GM23338 (cell line): ENCODE measurements at places on chromosomes 1 and 21.

- H3K27me3 ChIP-seq: no peaks in the 10 kb centered on the region
- no peaks in the 10 kb centered on the region for H3K36me3 ChIP-seq
- no peak overlapping the region for H3K27ac ChIP-seq
- no peak for DNase-seq
- H3K4me1 ChIP-seq: peaks cover 17% of the 10 kb centered on the region
Observed at GRCh38 chr1:22635436-22635835, 992 bp upstream of the C1QA start.

DNA sequence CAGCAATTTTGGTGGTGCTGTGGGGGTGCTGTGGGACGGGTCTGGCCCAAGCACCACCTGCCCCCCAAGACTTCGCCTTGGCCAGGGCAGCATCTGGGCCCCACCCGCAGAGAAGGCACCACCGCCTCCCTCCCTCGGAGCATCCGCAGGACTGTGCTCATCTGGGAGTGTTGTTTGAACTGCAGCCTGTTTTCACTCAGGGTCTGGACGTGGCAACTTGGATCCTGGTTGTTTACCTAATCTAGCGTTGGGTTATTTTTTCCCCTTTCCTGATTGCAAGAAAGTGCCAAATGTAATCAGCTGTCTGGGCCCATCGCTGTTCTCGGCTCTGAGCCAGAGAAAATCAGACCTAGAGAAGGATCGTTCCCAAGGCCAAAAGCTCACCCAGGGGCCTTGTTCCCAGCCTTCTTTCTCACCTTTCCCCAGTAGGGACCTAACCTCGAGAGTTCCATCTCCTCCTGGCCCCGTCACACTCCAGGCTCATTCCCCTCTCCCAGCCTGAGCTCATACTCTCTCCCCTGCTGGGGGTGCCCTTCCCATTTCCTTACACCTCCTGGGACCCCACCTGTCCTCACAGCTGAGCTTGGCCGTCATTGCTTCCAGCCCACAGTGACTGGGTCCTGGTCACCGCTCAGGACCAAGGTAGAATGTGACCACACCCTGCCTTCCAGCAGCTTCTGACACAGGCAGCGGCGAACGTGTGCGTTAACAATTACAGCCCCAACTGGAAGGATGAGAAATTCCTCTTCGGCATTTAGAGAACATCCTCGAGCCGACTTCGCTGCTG is 72.0 kb upstream of the FAM20B start:
- H3K4me3 ChIP-seq: no peak overlapping the region
- H3K27me3 ChIP-seq: no peaks in the 10 kb centered on the region
- no peaks in the 10 kb centered on the region for H3K4me1 ChIP-seq
- no peak for DNase-seq

DNA sequence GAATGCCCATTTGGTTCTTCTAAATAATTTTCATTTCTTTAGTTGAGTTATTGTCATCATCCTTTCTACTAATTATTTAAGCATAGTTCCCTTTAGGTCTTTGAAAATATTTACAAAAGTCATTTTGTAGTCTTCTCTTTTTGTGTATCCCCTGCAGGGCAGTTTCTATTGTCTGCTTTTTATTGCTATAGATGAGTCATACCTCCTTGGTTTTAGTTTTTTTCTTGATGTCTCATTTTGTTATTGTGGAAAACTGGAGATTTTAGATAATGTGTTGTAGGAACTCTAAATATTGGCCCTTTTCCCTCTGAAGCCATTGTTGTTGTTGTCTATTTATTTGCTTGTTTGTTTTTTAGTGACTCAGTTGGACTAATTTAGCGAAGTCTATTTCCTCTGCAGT is 387.9 kb downstream of the NUF2 start:
- H3K4me3 ChIP-seq: no peak overlapping the region
- no peaks in the 10 kb centered on the region for H3K36me3 ChIP-seq
- no peak overlapping the region for H3K27ac ChIP-seq
- no peaks in the 10 kb centered on the region for H3K27me3 ChIP-seq
- no peak for DNase-seq

DNA sequence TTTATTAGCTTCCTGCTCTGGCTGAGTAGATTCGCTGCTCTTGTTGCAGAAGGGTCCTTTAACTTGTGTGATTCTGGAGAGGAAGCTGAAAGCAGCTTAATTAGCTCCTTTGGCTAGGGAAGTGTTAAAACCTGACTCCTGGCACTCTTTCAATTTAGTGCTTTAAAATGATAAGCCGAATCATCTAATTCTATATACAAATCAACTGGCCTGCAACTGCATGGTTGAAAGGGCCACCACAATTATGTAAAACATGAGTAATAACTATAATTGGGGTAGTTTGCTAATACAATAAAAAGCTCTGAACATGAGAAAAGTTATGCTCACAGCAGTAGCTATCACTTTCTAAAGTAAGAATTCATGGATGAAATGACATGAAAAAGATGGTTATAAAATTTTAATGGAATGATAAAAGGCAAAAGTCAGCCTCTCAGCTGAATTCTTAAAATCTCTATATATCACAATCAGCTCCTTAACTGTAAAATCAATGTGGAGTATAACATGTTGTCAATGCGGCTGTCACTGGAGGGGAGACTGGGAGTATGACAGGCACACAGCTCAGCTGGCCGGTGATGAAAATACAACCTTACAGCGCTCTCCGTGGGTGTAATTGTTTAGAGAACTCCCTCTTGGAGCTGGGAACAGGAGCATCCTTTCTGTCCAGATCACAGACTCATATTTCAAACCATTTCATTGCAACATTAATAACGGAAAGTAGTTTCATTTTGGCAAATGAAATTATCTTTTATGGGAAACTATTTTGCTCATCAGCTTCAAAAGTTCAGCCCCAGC is 324.4 kb downstream of the KCTD3 start:
- no peaks in the 10 kb centered on the region for H3K36me3 ChIP-seq
- no peak overlapping the region for H3K4me3 ChIP-seq
- no peaks in the 10 kb centered on the region for H3K4me1 ChIP-seq
- H3K27ac ChIP-seq: no peak overlapping the region
- H3K27me3 ChIP-seq: no peaks in the 10 kb centered on the region

- no peak overlapping the region for H3K4me3 ChIP-seq
- DNase-seq: no peak
- no peaks in the 10 kb centered on the region for H3K36me3 ChIP-seq
- peaks cover 23% of the 10 kb centered on the region for H3K4me1 ChIP-seq
Observed at GRCh38 chr1:8822373-8823294, 5.2 kb upstream of the RERE start.

GRCh38 chr1:31416101-31416736 is 3.2 kb downstream of the SERINC2 start:
- peaks cover 10% of the 10 kb centered on the region; the same call in 1 of the 2 replicates for H3K27me3 ChIP-seq
- H3K27ac ChIP-seq: no peak overlapping the region
- no peak overlapping the region for H3K4me3 ChIP-seq
- peaks cover 28% of the 10 kb centered on the region for H3K4me1 ChIP-seq
- no peaks in the 10 kb centered on the region for H3K36me3 ChIP-seq
- peak; percentile 45 for DNase-seq

DNA sequence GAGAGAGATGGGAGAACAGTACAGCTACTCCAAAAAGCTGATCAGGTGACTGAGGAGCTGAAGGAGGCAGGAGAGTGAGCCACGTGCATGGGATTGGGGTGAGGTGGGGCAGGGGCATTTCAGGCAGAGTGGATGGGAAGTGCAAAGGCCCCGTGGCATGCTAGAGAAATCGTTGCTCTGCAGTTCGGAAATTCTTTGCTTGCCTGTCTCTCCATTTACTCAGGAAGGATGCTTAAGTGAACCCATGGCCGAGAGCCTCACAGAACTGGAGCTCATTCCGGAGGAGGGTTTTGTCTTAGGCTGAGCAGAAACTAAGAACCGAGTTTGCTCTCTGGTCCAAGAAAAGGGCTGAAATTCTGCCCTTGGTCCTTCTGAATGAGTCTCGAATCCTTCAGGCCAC is 139.8 kb upstream of the TMEM51 start:
- peaks cover 9% of the 10 kb centered on the region; the same call in 1 of the 2 replicates for H3K4me1 ChIP-seq
- H3K27me3 ChIP-seq: no peaks in the 10 kb centered on the region
- H3K4me3 ChIP-seq: no peak overlapping the region

DNA sequence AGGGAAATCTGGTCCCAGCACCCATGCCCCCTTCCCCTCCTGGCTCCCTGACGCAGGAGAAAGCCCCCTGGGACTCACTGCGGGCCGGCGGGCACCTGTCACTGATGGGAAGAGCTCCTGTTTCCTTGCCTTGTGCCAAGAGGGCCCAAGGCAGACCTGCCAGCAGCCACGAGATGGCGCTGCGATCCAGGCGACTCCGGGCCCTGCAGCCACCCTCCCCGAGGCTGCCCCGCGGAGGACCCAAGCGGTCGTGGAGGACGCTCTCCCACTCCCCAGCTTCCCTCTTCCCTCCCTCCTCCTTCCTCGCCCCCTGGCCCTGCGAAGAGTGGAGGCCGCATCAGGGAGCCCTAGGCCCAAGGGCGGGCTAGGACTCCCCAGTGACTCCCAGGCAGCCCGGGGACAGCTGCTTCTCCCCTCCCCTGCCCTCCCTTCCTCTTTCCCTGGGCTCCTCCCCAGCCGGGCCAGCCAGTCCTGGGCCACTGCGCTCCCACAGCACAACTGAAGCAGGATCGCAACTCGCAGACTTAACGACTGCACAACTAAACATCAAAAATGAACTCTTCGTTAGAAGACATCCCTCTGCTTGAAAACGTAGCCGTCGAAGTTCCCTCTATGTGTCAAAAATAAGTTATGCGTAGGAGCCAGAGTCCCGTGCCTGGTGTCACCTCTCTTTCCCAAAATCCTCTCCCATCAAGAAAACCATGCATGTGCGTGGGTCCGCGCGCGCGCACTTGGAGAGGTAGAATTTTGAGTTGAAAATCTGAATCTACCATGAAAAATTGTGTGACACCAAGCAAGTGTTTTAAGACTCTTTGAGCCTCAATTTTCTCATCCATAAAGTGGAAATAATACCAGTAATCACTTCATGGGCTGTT is 34.2 kb downstream of the BATF3 start:
- peaks cover 5% of the 10 kb centered on the region for H3K4me1 ChIP-seq
- H3K27ac ChIP-seq: no peak overlapping the region
- H3K27me3 ChIP-seq: peaks cover 11% of the 10 kb centered on the region
- no peaks in the 10 kb centered on the region for H3K36me3 ChIP-seq

- H3K27ac ChIP-seq: peak overlapping the region; percentile 86; the same call in 1 of the 2 replicates
- peaks cover 33% of the 10 kb centered on the region for H3K4me1 ChIP-seq
- H3K36me3 ChIP-seq: no peaks in the 10 kb centered on the region
- no peak overlapping the region for H3K4me3 ChIP-seq
Observed at GRCh38 chr1:112393631-112393974, 2.4 kb upstream of the CTTNBP2NL start.

DNA sequence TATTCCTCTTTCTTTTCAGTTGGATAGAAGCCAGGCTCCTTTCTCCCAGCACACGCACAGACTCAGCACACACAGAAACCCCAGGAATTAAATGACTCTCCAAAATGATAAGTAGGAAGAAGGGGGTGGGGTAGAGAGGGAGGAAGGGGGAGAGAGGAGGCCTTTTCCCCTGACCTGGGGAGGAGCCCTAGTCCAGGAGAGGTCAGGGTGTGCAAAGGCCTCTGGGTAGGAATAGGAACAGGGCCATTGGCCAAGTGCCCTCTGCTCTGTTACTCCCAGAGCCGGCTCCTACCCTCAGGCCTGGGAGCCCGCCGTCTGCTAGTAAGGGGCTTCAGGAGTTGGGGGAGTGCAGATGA is 35.6 kb upstream of the PUM1 start:
- DNase-seq: no peak
- no peaks in the 10 kb centered on the region for H3K36me3 ChIP-seq
- no peak overlapping the region for H3K27ac ChIP-seq
- H3K4me3 ChIP-seq: no peak overlapping the region
- no peaks in the 10 kb centered on the region for H3K4me1 ChIP-seq

DNA sequence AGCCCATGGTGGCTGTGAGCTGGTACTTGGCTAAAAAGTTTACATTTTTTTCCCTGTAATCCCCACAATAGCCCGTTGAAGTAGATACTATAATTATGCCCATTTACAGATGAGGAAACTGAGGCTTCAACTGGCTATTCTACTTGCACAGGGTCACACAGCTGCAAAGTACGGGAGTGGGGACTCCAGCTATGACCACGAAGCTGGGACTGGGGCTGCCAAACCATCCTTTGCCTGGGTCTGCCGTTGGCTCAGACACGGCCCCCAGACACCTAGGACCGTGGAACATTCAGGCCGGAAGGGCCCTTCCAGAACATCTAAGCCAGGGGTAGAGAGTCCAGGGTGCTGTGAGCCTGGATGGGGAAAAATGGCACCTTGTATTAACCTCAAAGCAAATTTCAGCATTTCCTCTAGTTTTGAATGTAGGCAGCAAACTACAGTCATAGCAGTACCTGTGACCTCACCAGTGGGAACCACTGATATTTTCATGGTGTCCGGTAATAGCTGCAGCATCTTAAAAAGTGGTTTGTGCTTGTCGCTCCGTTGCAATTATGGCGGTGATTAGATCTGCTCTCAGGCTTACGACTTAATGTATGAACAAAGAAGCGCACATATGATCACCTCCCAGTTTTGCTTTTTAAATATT is 4.3 kb downstream of the TP73 start:
- no peak for DNase-seq
- peaks cover 65% of the 10 kb centered on the region for H3K27me3 ChIP-seq
- no peak overlapping the region for H3K4me3 ChIP-seq
- H3K27ac ChIP-seq: no peak overlapping the region
- H3K36me3 ChIP-seq: no peaks in the 10 kb centered on the region

- H3K4me3 ChIP-seq: no peak overlapping the region
- no peaks in the 10 kb centered on the region for H3K36me3 ChIP-seq
- DNase-seq: no peak
- no peak overlapping the region; the same call in 1 of the 2 replicates for H3K27ac ChIP-seq
Observed at GRCh38 chr1:9260059-9260766, 25.6 kb downstream of the H6PD start.

GRCh38 chr1:27417713-27418112 is 25.3 kb downstream of the GPR3 start:
- peaks cover 28% of the 10 kb centered on the region for H3K4me1 ChIP-seq
- H3K36me3 ChIP-seq: peaks cover 22% of the 10 kb centered on the region
- no peak for DNase-seq
- no peaks in the 10 kb centered on the region for H3K27me3 ChIP-seq

- no peak overlapping the region for H3K4me3 ChIP-seq
- DNase-seq: peak; percentile 80
- no peaks in the 10 kb centered on the region for H3K36me3 ChIP-seq
- peaks cover 7% of the 10 kb centered on the region; the same call in 1 of the 2 replicates for H3K4me1 ChIP-seq
- H3K27ac ChIP-seq: peak overlapping the region; percentile 81
- H3K27me3 ChIP-seq: no peaks in the 10 kb centered on the region
Observed at GRCh38 chr21:45378258-45378966, 26.6 kb upstream of the COL18A1 start.
